Caco-2 (cell line): ENCODE measurements at places on chromosomes 1 and 21. TPM values are rescaled to one million over a fixed set of nuclear protein-coding genes. Genes with fewer than 3 reads are reported as not detected.

The GUCA2A gene
- total RNA-seq: 24.1 and 28.8 TPM in 2 replicates

The ST6GALNAC3 gene
- 16.0 and 17.5 TPM in 2 replicates for total RNA-seq

The SPRR2G gene
- not detected in 2 replicates for total RNA-seq

The GPR37L1 gene
- total RNA-seq: 0.07 TPM in 2 replicates

The PSRC1 gene
- total RNA-seq: 23.9 and 24.9 TPM in 2 replicates

The C1orf232 gene
- total RNA-seq: not detected in 2 replicates

The MTMR11 gene
- total RNA-seq: 2.2 and 2.3 TPM in 2 replicates

The NBPF1 gene
- 51.1 and 59.3 TPM in 2 replicates for total RNA-seq

The CHRNB2 gene
- total RNA-seq: 0.09 TPM in 1 of 2 replicates, not detected in the other

The TOR1AIP2 gene
- 92.8 and 94.7 TPM in 2 replicates for total RNA-seq

The CFAP74 gene
- not detected in 2 replicates for total RNA-seq

The PRELP gene
- total RNA-seq: not detected in 2 replicates

The ASAP3 gene
- total RNA-seq: 10.8 and 12.1 TPM in 2 replicates

The FNDC5 gene
- total RNA-seq: 0.67 and 1.1 TPM in 2 replicates
